ENCODE measurements at places on chromosomes 3 and 15.

DNA sequence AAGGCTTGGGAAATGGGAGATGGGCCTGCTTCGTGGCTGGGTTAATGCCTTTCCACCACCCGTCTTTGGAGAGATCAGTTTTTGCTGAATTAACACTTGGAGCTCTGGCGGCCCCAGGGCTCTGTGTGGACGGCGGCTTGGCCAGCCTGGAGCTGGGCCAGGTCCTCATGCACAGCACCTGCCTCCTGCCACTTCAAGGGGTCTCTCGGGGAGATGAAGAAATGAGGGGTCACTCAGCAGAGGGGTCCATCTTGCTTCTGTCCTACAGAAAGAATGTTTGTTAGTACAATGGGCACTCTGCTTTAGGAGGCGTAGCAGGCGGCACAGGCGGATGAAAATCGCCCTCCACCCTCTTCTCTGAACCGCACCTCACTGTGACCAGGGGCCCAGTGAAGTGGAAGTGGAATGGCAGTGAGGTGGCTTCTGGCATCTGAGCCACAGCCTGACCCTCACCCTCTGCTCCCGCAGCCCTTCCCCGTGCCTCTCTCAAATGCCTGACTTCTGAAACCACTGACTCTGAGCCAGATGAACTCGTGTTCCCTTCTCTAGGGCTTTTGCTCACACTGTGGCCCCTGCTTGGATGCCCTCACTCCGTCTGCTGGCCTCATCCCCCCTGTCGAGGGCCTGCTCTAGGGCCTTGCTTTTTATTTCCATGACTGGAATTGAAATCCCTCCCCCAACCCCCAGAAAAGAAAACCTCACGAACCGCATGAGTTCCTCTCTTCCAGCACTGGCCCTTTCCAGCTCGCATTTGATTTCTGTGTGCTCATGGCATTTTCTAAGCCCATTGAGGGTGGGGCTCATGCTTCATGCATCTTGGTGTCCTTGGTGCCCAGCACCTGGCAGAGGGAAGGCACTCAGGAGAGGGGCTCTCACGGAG is 42.2 kb downstream of the CHDH start:
- no peak for DNase-seq

DNA sequence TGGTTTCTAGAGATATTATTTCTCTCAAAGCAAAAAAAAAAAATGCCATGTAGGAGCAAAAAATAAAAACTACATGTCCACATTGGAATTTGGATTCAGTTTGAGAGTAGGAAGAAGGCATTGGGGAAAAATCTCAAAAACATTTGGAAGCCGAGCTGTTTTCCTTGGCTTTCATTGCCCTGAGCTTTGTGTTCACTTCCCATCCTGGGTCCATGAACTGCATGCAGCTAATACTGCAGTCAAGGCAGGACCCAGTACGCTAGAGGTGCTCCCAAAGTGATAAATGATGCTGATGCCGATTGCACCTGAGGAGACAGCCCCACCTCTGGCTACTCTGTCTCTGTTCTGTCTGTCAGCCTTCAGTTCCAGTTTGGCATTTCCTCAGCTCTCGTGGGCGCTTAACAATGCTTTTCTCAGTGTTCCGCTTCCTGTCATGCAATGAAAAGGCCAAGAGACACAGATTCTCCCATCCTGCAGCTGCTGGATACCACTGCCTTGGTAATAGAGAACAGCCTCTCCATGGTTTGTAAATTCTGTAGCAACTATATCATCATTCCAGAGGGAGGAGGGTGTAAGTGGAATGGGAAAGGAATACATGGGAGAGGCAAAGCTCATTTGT is 181.8 kb downstream of the RYR3 start:
- DNase-seq: no peak

DNA sequence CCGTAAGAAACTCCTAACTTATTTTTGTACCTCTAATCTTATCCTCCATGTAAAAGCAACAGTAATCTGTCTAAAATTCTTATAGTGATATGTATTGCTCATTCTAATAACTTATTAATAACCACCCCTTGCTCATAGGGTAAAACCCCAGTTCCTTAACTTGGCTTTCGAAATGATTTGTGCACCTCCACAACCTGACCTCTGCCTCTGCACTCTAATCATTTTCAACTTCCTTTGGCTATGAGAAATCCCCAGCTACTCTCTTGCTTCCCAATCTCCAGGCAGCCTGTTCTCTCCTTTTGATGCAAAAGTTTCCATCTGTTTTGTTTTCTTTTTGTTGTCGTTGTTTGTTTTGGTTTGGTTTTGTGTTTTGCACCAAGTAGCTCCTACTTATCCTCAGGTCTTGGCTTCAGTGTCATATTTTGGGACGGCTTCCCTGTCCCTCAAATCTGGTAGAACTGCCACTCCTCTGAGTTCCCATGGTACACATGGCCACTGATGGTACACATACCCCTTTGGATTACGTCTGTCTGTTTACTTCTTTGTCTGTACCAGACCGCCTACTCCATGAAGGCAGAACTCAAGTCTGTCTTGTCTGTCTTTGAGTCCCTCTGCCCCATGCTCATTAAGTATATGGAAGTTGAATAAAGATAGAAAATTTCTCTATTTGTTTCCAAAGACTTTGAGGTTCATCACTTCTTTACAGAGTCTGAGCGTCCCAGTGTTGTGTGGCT is 105.6 kb upstream of the TGFBR2 start:
- DNase-seq: no peak

GRCh38 chr3:69428657-69429255 is 42.9 kb upstream of the FRMD4B start:
- no peak for DNase-seq

Data from stimulated activated CD4-positive, alpha-beta T cell treated with anti-CD3 and anti-CD28 coated beads, Interleukin-15, amount 100 ng/mL, for 1 hour (primary cell).